ENCODE measurements at places on chromosomes 7 and 10. TPM values are rescaled to one million over a fixed set of nuclear protein-coding genes. Genes with fewer than 3 reads are reported as not detected.

AKR1C4 gene
- not detected for total RNA-seq

CPA2 gene
- total RNA-seq, result not detected

IKZF5 gene
- 5.3 TPM for total RNA-seq

TRDMT1 gene
- total RNA-seq, result 2.2 TPM

HTR7 gene
- 0.13 TPM for total RNA-seq

MICALL2 gene
- 14.8 TPM for total RNA-seq

TMEM236 gene
- total RNA-seq, result 0.08 TPM

PTPRZ1 gene
- not detected for total RNA-seq

KCP gene
- total RNA-seq, result 0.05 TPM

SFXN3 gene
- total RNA-seq, result 49.5 TPM

KLF14 gene
- total RNA-seq, result 0.08 TPM

MMP21 gene
- not detected for total RNA-seq

SLC18A2 gene
- not detected for total RNA-seq

MOGAT3 gene
- not detected for total RNA-seq

ENO4 gene
- total RNA-seq, result 0.06 TPM

HOXA11 gene
- total RNA-seq, result 0.75 TPM

IL6 gene
- 1.4 TPM for total RNA-seq

ITIH5 gene
- total RNA-seq, result 0.12 TPM

KLLN gene
- 0.64 TPM for total RNA-seq

AZGP1 gene
- total RNA-seq, result 0.13 TPM

ACBD7 gene
- 1.2 TPM for total RNA-seq

Data from A549 treated with Mapracorat at 1 μM for 4 hours (cell line).